ENCODE measurements at places on chromosomes 4 and X.

DNA sequence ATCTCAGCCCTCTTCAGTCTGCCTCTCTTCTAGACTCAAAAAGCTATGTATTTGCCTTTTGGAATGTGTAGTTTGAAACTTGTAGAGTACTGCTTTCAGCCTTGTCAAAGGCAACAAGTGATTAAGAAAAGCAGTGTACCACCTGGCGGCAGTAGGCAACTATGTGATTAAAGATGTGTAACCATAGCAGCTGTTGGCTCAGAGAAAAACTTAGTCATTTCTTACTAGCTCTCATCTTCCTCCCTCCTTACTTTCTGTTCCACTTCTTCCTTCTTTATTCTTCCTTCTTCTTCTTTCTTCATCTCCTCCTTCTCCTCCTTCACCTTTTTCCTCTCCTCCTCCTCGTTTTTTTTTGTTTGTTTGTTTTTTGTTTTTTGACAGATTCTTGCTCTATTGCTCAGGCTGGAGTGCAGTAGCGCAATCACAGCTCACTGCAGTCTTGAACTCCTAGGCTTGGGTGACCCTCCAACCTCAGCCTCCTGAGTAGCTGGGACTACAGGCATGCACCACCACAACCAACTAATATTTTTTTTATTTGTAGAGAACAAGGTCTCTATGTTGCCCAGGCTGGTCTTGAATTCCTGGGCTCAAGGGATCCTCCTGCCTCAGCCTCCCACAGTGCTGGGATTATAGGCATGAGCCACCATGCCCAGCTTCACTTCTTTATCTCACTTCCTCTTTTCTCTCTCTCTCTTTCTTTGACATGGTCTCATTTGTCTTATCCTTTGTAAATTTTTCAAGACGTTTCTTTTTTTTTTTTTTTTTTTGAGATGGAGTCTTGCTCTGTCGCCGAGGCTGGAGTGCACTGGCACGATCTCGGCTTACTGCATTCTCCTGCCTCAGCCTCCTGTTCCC is 32.6 kb downstream of the ABHD18 start:
- peak; percentile 12 for DNase-seq

DNA sequence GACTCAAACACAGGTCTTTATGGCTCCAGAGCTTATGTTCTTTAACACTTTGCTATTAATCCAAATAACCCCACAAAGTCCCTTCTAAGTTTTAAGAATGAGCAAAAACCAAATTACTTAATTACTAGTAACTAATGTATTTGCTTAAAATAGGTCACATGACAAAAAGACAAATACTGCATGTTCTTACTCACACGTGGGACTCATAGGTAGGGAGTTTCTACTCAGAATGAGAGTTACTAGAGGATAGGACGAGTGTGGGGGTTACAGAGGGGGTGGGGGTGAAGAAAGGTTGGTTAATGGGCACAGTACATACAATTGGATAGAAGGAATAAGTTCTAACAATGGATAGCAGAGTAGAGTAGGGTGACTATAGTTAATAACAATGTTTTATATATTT is 5.8 kb downstream of the RPS6KA3 start:
- DNase-seq = no peak

- no peak for DNase-seq
These were observed 113.1 kb downstream of the CCSER1 start for GRCh38 chr4:90240333-90240732.

DNA sequence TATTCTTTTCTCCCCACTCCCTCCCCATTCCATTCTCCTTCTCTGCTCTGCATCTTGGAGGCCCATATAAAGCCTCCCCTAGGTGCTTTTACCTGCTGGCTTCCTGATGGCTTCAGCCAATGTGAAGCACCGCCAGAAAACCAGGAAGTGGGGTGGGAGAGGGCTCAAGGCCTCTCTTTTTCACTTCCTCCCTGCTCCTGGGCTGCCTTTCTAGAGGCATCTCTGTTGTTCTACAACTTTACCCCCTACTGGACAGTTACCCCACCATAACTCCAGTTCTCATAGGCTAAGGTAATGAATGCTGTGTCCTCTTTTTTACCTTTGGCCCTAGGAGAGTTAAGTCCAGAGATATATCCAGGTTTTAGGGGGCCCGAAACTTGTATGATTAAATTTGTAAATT is 62.4 kb upstream of the PPARGC1A start:
- DNase-seq = no peak

DNA sequence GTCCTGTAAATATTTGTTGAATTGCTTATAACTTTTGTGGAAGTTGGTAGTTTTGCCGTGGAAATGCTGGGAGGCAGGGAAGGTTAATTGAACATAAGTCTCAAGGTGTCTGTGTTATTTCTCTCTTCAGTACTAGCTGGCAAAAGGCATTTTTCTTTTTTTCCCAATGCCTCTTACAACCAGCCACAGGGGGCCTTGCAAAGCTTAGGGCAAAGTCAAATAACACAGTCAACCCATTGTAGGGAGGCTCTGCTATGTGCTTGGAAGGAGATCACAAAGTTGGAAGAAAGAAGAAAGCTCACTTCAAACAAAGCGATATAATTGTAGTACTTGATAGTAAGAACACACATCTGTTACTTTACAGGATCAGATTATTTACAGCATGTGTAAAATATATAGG is 802.6 kb downstream of the PDHA2 start:
- no peak for DNase-seq

- DNase-seq = no peak
These were observed 1.7 kb upstream of the CXCR3 start for GRCh38 chrX:71619986-71620385.

DNA sequence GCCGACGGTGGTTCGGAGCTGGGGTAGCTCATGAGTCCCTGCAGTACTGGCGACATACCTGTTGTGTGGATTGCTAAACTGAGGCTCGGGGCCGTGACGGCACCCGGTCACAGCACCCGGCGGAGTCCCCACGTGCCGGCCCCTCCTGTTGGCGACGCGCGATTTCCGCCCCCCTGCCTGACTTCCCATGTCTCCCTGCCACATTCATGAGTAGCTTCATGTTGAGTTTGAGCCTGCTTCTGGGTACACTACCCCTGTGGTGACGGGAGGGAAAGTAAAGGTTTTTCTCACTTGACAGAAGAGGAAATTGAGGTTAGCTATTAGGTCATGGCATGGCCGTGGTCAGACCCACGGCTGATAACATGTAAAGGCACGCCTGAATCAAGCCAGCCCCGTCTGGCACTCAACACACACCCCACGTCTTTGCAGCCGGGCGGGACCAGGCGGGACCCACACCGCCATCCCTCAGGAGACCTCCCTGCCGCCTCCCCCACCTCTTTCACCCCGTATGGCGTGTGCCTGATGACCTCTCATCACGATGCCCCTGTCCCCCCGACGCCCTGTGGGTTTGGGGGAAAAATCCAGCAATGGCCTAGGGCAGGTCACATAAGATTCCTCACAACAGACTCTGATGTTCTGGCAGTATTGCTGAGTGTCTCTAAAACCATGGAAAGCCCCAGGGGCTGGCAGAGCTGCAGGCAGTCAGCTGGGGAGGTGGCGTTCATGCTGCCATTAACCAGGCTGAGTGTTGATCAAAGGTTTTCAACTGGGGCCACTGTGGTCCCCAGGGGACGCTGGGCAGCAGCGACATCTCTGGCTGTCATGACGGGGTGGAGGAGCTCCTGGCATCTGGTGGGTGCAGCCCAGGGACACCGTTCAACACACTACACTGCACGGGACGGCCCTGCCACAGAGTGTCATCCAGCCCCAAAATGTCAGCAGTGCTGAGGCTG is 29.2 kb downstream of the P2RY8 start:
- DNase-seq = no peak

DNA sequence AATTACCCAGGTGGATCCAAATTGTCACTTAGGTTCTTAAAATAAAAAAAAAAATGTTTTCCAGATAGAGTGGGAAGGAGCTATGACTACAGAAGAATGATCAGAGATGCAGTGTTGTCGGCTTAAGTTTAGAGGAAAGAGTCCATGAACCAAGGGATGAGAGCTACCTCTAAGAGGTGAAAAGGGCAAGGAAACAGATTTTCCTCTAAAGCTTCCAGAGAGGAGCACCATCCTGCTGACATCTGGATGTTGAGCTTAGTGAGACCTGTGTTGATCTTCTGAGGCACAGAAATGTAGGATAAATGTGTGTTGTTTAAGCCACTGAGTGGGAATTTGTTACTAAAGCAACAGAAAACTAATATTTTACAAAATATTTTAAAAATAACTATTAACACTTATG is 498.7 kb downstream of the SPOCK3 start:
- DNase-seq = no peak

GRCh38 chrX:104697294-104697693 is 131.3 kb downstream of the IL1RAPL2 start:
- no peak for DNase-seq

GRCh38 chr4:94160774-94161173 is 46.9 kb upstream of the SMARCAD1 start:
- DNase-seq = no peak

DNA sequence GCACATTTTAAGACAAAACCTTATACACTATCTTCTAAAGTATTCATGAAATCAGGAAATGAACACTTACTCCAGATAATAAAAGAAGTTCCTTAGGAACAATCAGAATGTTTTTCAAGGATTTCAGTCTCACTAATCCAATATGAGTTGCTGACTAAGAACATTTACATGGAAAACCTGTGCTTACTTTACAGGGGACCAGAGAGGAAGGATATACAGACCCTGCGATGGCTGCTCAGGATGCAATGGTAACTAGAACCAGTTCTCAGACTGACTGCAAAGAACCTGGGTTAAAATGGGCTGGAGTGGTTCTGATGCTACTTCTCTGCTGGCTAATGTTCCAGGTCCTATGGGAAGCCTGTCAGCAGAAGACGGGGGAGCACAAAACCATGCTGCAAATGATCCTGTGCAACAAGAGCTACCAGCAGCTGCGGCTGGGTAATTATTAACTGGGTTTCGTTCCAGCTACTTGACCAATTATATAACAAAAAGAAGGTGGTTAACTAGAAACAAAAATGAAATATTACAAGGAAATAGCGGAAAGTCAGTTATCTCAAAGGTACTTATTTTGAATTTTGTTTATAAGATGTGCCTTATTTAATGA is 85.3 kb downstream of the ANXA10 start:
- DNase-seq = no peak

- DNase-seq = no peak
These were observed 31.0 kb upstream of the CCNG2 start for GRCh38 chr4:77125961-77126360.

GRCh38 chr4:98614094-98614493 is 44.3 kb downstream of the TSPAN5 start:
- DNase-seq = peak; percentile 17

- no peak for DNase-seq
These were observed 459.0 kb downstream of the PDGFC start for GRCh38 chr4:156512622-156513021.

GRCh38 chr4:165779950-165780670 is 92.9 kb upstream of the TLL1 start:
- no peak for DNase-seq

GRCh38 chr4:69753686-69754085 is 6.7 kb downstream of the SULT1B1 start:
- no peak for DNase-seq

GRCh38 chr4:86935566-86935852 is 698 bp downstream of the AFF1 start:
- DNase-seq = no peak

- DNase-seq = no peak
These were observed 380.8 kb downstream of the SPRY1 start for GRCh38 chr4:123777373-123777772.

GRCh38 chr4:22202246-22202974 is 253.8 kb upstream of the KCNIP4 start:
- no peak for DNase-seq

GRCh38 chrX:45172890-45173289 is 27.8 kb downstream of the DIPK2B start:
- DNase-seq = peak; percentile 7

- DNase-seq = no peak
These were observed 75.7 kb downstream of the ANXA3 start for GRCh38 chr4:78627046-78627965.

DNA sequence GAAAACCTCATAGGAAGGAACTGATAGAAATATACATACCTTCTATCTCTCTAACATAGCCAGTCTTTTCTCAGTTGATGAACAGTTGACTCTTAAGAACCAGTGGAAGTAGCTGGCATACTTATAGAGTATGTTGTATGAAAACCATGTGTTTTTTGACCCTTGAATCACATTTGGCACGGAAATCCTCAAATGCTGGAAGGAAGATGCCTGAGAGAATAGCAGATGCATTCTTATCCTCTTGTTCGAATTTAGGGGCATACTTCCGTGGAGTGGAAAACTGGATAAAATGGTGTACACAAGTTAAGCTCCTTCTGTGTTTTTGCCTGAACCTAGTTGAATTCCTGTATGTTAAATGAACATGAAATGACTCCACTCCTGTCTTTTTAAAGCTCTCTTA is 145.5 kb downstream of the PCDH7 start:
- no peak for DNase-seq

- DNase-seq = no peak
These were observed 47.6 kb downstream of the RAB33B start for GRCh38 chr4:139501527-139501926.

- DNase-seq = no peak
These were observed 40.8 kb downstream of the CLCN4 start for GRCh38 chrX:10197279-10198210.

All from AG08395 (cell line).